ENCODE measurements at places on chromosomes 2 and 18.
A peak's percentile ranks its signal among the peaks of the same experiment; 100 is the strongest.

DNA sequence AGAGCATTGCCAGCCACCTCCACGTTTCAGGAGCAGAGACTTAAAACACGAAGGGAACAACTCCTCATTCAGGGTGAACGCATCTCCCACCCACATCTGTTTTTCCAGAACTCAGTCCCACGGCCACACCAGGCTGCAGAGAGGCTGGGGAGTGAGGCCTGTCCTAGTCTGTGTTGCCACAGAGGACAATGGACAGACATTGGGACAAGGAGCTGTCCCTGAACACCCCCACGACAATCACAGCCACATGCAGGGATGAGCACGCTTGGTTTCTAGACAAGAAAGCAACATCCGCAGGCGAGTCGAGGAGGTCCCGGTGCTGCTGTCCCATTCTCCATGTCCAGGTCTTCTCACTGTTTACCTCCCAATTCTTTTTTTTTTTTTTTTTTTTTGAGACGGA lies 167.4 kb downstream of the EIPR1 start:
- no peak for DNase-seq

GRCh38 chr2:189821953-189822748 lies 37.9 kb downstream of the PMS1 start:
- DNase-seq, result no peak

DNA sequence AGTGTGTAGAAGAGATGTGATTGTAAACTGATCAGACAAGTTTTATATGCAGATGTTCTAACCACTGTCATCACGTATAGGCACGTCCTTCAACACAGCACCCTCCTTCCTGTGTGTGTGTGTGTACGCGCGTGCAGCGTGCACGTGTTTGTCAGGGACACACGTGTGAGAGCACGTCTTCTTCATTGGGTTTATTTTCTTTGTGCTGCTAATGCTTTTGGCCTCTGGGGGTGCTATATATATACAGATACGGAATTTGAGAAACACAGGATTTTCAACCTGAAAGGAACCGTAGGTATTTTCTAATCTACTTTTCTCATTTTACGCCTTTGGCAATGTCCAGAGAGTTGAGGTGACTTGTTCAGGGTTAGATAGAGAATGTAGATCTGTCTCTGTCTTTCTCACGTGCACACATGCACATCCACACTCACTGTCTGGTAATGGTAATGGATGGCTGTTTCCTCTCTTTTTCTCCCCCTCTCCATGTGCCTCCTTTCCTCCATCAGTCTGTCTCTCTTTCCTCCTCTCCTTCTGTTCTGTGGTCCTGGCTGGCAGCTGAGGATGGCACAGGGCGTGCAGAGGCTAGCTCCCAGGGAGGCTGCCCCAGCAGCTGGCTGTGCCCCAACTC lies 13.4 kb upstream of the CELF4 start:
- DNase-seq, result peak; percentile 21

DNA sequence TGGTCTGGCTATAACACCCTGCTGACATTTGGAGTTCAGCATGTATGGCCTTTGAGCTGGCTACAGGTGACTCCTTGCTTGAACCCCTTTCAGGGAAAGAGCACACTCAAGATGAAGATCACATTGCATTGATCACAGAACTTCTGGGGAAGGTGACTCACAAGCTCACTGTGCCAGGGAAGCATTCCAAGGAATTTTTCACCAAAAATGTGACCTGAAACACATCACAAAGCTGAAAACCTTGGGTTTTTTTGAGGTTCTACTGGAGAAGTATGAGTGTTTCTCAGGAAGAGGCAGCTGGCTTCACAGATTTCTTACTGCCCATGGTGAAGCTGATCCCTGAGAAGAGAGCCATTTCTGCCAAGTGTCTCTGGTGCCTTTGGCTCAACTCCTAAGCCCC lies 879.0 kb downstream of the CBLN2 start:
- DNase-seq, result no peak

GRCh38 chr2:227816507-227817294 lies 3.1 kb downstream of the CCL20 start:
- no peak for DNase-seq

- no peak for DNase-seq
Measured at GRCh38 chr2:10584843-10585475, 104.8 kb downstream of the NOL10 start.

GRCh38 chr2:101386599-101387150 lies 628 bp downstream of the CREG2 start:
- DNase-seq, result no peak

DNA sequence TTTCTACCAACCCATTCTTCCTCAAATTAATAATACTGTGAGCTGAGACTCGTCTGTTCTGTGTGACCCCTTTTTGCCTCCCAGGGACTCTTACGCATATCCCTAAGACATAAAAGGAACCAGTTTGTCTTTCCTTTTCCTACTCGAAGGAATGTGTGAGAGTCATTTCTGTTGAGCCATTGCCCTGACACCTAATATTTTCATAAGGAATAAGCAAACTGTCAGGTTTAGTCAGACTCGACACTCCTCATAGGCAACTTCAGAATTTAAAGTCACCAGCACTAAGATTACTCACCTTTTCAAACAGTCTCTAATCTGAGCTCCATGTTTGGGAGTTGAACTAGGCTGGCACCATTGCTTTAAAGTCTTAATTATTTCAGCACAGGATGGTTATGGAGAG lies 305.5 kb downstream of the IKZF2 start:
- DNase-seq, result no peak

DNA sequence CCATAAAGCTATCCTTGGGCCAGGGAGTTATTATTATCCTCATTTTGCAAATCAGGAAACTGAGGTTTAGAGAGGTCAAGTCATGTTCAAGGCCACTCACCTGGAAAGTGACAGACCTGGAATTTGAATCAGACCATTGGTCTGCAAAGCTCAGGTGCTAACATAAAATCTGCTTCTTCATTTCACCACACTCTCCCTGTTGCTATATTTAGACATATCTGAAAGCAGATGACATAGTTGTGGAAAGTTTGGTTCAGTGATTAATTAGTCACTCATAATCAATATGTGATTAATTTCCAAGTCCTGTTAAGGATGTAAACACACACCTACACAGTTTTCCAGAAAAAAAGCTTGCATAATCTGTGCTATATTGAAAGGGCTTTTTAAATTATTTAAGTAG lies 57.4 kb downstream of the LINC00305 start:
- DNase-seq, result no peak

DNA sequence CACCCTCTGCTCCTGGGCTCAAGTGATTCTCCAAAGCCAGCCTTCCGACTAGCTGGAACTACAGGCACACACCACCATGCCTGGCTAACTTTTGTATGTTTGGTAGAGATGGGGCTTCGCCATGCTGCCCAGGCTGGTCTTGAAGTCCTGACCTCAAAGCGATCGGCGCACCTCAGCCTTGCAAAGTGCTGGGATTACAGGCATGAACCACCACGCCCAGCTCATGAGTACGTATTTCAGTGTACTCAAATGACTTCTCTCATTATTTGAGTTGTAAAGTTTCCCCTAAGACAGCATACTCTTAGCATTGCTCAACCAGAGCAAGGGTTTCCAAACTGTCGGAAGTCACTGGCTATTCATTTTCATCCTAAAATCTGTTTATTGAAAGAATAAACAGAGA lies 40.3 kb downstream of the IMPA2 start:
- no peak for DNase-seq

All from COR-L47 (cell line).